Activated naive CD8-positive, alpha-beta T cell treated with anti-CD3 and anti-CD28 coated beads for 36 hours (primary cell): ENCODE measurements at places on chromosomes 6 and 20.

DNA sequence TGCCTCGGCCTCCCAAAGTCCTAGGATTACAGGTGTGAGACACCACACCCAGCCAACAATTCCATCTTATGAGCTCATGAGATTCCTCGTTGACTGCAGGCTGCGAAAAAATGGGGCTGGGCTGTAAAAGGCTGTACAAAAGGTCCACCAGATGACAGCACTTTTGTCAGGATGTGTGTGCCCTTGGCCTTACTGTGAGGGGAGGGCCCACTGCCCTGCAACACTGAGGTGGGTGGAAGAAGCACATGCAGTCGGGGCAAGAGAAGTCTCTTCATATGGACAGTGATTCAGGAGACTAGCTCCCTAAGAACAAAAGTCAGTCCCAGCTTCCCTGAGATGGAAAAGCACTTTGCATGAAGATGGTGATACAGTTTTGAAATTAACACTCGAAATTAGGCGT is 50.5 kb downstream of the KCTD20 start:
- DNase-seq = no peak

DNA sequence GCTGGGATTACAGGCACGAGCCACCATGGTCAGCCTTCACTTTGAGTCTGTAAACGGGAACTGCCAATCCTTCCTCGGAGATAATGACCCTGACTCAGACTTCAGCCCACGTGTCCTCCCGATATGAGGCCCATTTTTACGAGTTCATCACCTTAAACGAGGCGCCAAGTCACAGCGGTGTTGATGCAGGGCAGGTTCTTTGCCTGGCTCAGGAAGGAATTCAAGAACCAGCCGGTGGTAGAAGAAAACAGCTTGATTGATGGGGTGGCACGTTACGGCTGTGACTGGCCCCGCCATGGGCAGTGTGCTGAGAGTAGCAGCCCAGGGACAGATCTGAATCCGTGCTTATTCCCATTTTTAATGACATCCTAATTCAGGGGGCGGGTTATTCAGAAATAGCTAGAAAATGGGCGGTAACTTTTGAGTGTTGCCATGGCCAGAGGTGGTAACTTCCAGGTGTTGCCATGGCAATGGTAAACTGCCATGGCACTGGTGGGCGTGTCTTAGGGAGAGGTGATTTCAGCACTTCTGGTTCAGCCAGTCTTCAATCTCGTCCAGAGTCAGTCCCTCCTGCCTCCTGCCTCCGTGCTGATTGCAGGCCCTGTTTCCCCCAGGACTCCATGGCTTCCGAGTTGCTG is 9.1 kb upstream of the MAP1LC3A start:
- DNase-seq = no peak

- no peak for DNase-seq
Measured at GRCh38 chr20:39338469-39339376, 376.6 kb downstream of the DHX35 start.

- DNase-seq = no peak
Measured at GRCh38 chr6:64224819-64225218, 589.2 kb downstream of the PHF3 start.

DNA sequence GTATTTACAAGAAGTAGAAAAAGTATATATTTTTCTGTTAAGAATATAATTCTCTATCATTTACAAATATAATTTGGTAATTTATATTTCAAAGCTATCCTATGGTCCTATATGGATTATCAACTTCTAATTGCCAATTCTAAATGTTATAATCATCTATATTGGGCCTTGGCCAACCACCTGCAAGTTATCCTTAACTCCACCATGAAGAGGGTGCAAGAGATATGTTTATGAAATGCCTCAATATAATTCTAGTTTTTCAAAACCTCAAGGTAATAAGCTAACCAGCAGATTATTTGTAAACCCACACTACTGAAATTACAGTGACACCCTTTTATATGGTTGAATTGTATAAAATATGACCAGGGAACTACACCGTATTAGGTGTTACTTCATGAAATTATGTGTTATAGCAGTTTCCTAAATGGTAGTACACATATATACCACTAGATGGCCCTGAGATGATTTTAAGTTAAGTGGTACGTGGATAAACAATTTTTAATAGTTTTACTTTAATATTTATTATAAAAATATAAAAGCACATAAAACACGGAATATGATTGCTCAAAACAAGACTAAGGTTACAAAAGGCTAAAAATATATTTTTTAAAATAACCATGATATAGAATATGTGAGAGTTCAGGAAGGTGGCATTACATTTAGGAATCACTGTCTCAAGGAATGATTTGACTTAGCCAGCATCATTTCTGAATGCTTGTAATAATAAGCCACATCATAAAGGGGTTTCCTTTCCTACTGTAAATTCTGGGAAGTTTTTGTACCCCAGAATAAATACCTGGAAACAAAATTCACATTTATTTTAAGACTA is 9.8 kb upstream of the PNISR start:
- DNase-seq = no peak

DNA sequence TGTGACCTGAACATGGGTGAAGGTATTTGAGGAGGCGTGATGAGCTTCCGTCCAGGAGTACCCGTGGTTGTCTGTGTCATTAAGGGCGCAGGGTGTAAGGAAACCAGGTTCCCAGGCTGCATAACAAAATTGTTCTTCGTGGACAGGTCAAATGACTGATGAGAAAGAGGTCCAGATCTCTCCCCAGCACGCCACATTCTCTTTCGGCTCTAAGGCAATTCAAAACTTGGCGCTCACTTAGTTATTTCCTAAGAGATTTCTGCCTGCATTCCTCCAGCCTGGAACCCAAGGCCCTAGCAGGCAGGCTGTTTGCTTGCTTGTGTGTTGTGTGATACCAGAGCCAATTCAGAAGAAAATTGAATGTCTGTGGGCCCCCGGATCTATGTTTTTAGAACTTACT is 139.9 kb downstream of the AGPAT4 start:
- DNase-seq = no peak

DNA sequence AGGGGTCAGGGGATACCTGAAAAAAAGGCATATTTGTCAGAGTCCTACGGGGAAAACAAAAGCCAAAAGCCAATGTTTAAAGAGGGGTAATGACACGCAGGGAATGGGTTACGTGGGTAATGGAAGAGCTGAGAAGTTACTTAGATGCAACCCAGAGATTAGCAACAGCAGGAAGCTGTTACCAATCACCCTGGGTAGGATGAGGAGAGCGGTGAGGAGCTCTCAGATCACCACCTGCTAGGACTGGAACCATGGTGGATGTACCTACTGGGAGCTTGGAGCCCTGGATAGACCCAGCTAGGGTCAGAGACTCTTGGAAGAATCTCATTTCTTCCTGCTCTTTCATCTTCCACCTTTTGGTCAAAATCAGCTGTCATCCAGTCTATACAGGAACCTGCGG is 51.2 kb upstream of the RNF24 start:
- no peak for DNase-seq

GRCh38 chr6:36912030-36912454 is 26.3 kb downstream of the C6orf89 start:
- peak; percentile 16 for DNase-seq

GRCh38 chr6:118685823-118686449 is 34.5 kb upstream of the CEP85L start:
- DNase-seq = no peak

GRCh38 chr6:3352678-3353077 is 93.9 kb downstream of the PSMG4 start:
- DNase-seq = no peak

DNA sequence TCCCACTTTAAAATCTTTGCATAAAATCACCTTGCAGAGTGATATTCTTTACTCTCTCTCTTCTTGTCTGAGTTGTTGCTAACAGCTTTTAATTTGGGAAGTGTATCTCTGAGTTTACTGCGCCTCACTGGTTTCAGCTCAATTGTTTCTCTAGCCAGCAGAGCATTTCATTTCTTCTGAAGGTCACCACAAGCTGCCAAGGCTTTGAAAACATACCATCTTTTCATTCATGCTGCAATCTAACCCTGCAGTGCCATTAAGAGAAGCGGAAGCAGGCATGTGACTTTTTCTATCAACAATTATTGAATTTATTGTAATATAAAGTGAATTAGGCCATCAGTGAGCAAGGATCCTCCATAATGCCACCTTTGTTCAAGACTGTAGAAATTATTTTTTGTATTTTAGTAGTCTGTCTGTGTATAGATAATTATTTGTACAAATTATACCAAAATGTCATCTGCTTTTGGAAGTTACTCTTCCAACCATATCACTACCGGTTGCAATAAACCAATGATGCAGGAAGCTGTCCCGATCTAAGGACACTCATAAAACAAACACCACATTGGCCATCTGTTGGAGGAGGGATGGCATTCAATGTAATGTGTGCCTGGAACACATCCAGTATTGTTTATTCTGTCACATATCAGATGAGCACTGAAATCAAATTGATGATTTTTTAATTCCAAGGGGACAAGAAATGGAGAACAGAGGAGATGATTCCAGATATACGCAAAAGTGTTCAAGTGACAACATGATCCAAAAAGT is 26.8 kb downstream of the HS3ST5 start:
- DNase-seq = no peak
